ENCODE measurements at places on chromosomes 7 and 10. TPM values are rescaled to one million over a fixed set of nuclear protein-coding genes. Genes with fewer than 3 reads are reported as not detected.

TSPAN12 gene
- total RNA-seq = not detected

BET1 gene
- 33.8 TPM for total RNA-seq

NPSR1 gene
- total RNA-seq = not detected

ADAM8 gene
- total RNA-seq = 8.5 TPM

AGK gene
- 26.7 TPM for total RNA-seq

TMEM184A gene
- not detected for total RNA-seq

CCNY gene
- total RNA-seq = 78.6 TPM

CYP3A4 gene
- not detected for total RNA-seq

ACHE gene
- 0.19 TPM for total RNA-seq

PTPRZ1 gene
- not detected for total RNA-seq

TMEM213 gene
- not detected for total RNA-seq

GRID1 gene
- not detected for total RNA-seq

Measured in naive thymus-derived CD8-positive, alpha-beta T cell (primary cell).